GM13976 (cell line): ENCODE measurements at places on chromosomes 6 and 20.

- DNase-seq = no peak
These were observed 75.2 kb upstream of the ADTRP start for GRCh38 chr6:11853678-11854407.

GRCh38 chr20:4875578-4876067 is 125.7 kb downstream of the SLC23A2 start:
- no peak for DNase-seq

DNA sequence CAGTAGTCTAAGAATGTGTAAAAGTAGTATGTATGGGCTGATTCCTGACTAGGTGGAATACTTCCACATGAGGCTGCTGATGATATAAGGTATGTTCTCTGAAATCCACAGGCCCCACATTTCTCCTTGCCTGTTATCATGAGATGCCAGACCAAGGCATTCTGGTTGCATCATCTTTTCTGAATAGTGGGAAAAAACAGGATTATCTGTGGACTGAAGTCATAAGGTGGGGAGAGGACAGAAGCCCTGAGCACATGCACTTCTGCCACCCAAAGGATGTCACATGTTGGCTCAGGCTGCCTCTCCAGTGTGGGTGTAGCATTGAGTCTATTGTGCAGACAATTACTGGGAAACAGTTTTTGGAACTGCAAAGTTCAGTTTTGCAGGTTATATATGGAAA is 184.5 kb upstream of the RAB32 start:
- DNase-seq = no peak

- no peak for DNase-seq
These were observed 71.2 kb upstream of the SLCO4A1 start for GRCh38 chr20:62570897-62571668.

DNA sequence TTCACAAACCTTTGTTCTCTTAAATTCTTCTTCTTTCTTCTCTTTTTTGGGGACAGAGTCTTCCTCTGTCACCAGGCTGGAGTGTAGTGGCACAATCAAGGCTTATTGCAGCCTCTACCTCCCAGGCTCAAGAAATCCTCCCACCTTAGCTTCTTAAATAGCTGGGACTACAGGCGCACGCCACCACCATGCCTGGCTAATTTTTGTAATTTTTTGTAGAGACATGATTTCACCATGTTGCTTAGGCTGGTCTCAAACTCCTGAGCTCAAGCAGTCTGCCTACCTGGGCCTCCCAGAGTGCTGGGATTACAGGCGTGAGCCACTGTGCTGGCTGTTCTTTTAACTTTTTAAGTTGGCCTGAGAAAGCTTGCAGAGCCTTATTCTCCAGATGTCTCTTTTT is 48.0 kb downstream of the NCOA3 start:
- no peak for DNase-seq
